ENCODE measurements at places on chromosomes 4 and X. TPM values are rescaled to one million over a fixed set of nuclear protein-coding genes. Genes with fewer than 3 reads are reported as not detected.

FABP2 gene
- total RNA-seq: 0.19 TPM

- peaks cover 7% of the 10 kb centered on the region for H3K4me1 ChIP-seq
- no peak overlapping the region for H3K4me3 ChIP-seq
- no peak overlapping the region for H3K27ac ChIP-seq
These were observed 61.2 kb downstream of the C4orf50 start for GRCh38 chr4:5957076-5957475.

GRCh38 chr4:172721659-172722058, 447.0 kb upstream of the GALNT7 start:
- no peaks in the 10 kb centered on the region for H3K27me3 ChIP-seq
- no peak overlapping the region for H3K4me3 ChIP-seq
- no peak for DNase-seq
- no peaks in the 10 kb centered on the region for H3K36me3 ChIP-seq
- no peaks in the 10 kb centered on the region for H3K4me1 ChIP-seq

DNA sequence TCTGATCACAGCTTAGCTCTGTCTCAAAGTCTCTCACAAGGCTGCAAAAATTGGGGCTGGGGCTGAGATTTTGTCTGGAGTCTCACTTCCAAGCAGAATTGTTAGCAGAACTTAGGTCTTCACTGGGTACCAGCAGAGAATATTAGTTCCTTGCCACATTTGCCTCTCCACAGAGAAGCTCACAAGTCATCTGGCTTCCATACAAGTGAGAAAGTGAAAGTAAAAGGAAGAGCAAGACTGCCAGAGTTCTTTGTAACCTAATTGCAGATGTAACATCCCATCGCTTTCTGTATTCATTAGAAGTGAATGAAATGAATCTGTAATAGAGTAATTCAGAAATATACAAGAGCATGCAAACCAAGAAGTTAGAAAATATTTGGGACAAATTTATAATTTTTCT, 624.1 kb upstream of the GNPDA2 start:
- no peak for DNase-seq
- no peaks in the 10 kb centered on the region for H3K4me1 ChIP-seq
- H3K27me3 ChIP-seq: no peaks in the 10 kb centered on the region
- no peaks in the 10 kb centered on the region for H3K36me3 ChIP-seq
- no peak overlapping the region for H3K4me3 ChIP-seq

SPANXA1 gene
- not detected for total RNA-seq
